ENCODE measurements at places on chromosomes 6 and 20.

DNA sequence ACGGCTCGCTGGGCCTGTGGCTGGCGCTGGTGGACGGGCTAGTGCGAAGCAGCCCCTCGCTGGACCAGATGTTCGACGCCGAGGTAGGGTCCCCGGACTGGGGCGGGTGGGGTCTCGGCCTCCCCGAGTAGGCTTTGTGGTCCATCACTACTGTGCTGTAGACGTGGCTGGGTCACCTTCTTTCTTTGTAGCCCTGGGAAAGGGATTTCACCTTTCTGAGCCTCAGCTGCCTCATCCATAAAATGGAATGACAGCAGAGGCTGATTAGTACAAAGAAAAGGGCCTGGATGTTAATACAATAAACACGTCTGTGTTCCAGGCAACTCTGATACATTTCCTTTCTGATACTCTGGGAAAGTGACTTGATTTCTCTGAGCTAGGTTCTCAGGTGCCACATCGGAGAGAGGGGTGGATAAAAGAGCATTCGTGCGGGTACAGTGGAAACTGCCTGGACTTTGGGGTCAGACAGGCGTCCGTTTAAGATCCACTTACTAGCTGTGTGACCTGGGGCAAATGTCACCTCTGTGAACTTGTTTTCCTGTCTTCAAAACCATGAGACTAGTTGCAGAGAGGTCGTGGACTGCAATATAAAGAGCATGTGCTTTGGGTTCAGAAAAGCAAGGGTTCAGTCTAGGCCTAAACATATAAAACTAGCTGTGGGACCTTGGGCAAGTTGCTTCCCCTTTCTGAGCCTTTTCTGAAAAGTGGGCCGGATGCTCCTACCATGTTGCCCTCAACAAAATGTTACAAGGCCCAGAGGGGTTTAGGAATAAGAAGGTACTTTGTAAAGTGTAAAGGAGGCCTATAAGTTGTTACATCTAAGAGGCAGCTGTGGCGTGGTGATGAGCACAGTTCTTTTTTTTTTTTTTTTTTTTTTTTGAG is 896 bp downstream of the SYS1 start:
- DNase-seq, result no peak
- H3K4me1 ChIP-seq, result peaks cover 18% of the 10 kb centered on the region
- no peaks in the 10 kb centered on the region for H3K27me3 ChIP-seq
- H3K4me3 ChIP-seq, result peak overlapping the region; percentile 63
- peaks cover 40% of the 10 kb centered on the region for H3K36me3 ChIP-seq

DNA sequence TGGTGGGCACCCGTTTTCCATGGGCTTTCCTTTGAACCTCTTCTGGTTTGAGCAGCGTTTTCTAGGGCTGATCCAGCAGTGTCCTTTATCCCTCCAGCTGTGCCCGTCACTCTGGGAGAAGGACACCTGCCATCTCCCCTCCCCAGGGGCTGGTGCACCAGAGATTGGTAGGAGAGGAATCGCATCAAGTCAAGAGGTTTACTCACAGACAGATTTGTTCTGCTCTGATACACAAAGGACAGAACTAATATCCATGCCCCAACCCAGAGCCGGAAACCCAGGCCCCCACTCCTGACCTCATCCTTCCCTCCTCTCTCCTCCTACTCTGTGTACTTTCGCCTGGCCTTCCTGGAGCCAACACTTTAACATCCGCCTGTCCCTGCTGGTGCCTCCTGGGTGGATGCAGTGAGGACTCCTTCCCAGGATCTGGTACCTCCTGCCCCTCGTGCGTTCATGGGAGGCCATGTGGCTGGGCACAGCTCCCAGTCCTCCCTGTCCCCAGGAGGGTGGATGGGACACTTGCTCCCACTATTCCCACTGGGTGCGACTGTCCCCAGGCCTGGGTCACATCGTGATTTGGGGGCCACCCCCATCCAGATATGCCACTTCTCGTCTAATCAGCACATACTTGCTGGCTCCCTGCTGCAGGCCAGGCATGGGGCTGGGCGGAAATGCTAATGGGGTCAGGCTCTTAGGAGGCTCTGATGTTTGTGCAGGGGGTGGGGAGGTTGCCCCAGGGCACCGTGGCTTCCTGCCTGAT is 286.3 kb downstream of the CDH4 start:
- no peaks in the 10 kb centered on the region for H3K36me3 ChIP-seq
- no peak overlapping the region for H3K4me3 ChIP-seq
- H3K4me1 ChIP-seq, result no peaks in the 10 kb centered on the region
- H3K27ac ChIP-seq, result no peak overlapping the region
- no peak for DNase-seq

DNA sequence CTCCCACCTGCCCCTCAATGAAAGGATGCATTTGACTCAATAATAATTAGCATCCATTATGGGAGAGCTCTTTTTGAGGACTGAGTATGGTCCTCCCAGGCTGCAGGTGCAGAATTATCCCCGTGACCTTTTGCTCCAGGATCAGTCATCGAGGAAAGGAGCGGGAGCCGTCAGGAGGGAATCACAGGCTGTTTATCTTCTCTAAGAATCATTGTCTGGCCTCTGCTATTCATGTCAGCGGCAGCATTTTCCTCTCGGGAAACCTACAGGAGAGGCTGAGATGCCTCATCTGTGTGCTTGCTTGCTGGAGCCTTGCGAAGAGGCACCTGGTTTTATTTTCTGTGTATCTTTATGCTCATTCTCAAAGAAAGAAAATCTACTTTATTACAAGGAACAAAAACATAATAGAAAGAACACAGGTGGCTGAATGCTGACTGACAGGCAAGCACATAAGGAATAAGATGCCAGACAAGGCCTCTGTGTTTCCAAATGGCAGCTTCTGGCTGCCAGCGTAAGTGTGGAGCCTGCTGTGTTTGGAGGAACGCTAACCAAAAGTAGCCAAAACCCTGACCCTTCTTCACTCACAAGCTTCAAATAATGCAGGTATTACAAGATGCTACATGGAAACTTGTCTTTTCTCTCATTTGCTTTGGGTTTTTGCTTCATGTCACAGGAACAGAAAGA is 539.1 kb upstream of the MARCKS start:
- H3K27ac ChIP-seq, result no peak overlapping the region
- no peak overlapping the region for H3K4me3 ChIP-seq
- peaks cover 12% of the 10 kb centered on the region for H3K4me1 ChIP-seq
- DNase-seq, result no peak
- no peaks in the 10 kb centered on the region for H3K27me3 ChIP-seq

DNA sequence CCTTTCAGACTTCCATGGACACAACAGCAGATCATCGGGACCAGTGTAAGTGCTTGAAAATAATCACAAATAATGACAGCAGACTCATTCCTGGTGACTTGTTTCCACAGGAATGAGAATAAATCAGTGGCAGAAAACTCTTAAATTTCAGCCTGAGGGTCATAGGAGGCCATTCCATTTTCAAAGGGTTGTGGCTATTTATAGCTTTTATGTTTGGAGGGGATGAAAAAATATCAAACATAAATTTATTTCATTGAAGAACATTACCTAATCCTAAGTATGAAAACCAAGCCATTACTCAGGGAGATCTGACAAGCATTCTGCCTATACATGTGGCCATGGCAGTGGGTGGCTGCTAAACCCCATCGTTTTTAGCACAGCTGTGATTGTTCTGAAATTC is 173.6 kb upstream of the CNR1 start:
- H3K27ac ChIP-seq, result no peak overlapping the region
- no peaks in the 10 kb centered on the region for H3K4me1 ChIP-seq
- no peak overlapping the region for H3K4me3 ChIP-seq
- no peaks in the 10 kb centered on the region for H3K36me3 ChIP-seq

GRCh38 chr6:41747256-41748101 is at the start of gene PGC:
Gene PGC, minus strand, starts transcription at chr6:41747397. Its CDS starts 63 bp downstream, at chr6:41747334.
- no peaks in the 10 kb centered on the region for H3K4me1 ChIP-seq
- H3K4me3 ChIP-seq, result no peak within 1 kb of the TSS
- H3K27ac ChIP-seq, result no peak within 1 kb of the TSS
- H3K27me3 ChIP-seq, result no peaks in the 10 kb centered on the region

- no peaks in the 10 kb centered on the region for H3K27me3 ChIP-seq
- no peak overlapping the region for H3K4me3 ChIP-seq
- no peaks in the 10 kb centered on the region for H3K36me3 ChIP-seq
- peak; percentile 57 for DNase-seq
- H3K27ac ChIP-seq, result no peak overlapping the region
These were observed 8.6 kb upstream of the TRIB3 start for GRCh38 chr20:371755-372542.

DNA sequence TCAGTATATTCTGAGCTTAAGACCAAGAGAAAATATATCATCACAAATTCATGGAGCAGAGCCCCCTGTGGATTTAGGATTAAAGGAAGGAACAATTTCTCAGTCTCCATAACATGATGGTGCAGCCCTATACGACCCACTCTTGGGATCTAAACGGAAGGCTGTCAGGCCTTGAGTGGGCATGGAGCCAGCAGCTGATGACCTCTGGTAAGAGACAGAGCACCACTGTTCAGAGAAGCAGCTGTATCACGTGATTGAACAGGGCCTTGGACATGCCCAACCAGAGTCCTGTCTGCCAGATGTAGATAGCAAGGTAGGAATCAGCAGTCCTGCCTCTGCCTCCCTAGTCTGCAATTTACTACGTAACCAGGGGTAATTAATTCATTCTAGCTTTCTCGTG is 259.4 kb upstream of the POU3F2 start:
- H3K4me1 ChIP-seq, result no peaks in the 10 kb centered on the region
- no peaks in the 10 kb centered on the region for H3K36me3 ChIP-seq
- no peaks in the 10 kb centered on the region for H3K27me3 ChIP-seq
- no peak overlapping the region for H3K4me3 ChIP-seq

- H3K4me3 ChIP-seq, result no peak overlapping the region
- no peak overlapping the region for H3K27ac ChIP-seq
- no peaks in the 10 kb centered on the region for H3K4me1 ChIP-seq
- H3K27me3 ChIP-seq, result no peaks in the 10 kb centered on the region
- no peaks in the 10 kb centered on the region for H3K36me3 ChIP-seq
- DNase-seq, result no peak
These were observed 14.8 kb upstream of the POPDC3 start for GRCh38 chr6:105194591-105194990.

DNA sequence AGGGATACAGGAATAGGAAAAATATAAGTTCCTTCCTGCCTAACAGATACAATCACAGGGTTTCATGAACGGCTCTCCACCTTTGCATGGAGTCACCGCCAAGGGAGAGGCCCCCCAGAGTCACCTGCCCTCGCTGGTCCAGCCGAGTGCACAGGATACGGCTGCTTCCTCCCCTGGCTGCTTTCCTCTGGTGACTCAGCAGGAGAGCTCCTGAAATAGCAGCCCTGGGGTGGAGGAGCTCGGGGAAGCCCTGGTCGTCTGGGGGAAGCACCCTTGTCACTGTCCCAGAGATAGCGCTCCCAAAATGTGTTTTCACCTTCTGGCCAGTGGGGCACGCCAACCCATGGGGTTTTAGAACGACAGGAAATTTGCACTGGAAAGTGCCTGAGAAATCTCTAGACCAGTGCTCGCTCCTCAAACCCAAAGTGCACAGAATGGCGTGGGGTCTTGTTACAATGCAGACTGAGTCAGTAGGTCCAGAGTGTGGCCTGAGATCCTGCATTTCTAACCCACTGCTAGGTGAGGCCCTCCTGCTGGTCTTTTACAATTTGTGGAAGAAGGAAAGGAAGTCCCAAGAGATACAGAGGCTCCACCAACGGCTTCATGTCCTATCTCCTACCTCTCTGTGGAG is 35.9 kb upstream of the FAM50B start:
- peak; percentile 79 for DNase-seq
- H3K36me3 ChIP-seq, result no peaks in the 10 kb centered on the region
- no peak overlapping the region for H3K27ac ChIP-seq

- peaks cover 46% of the 10 kb centered on the region for H3K4me1 ChIP-seq
- H3K27ac ChIP-seq, result peak overlapping the region; percentile 93
- H3K27me3 ChIP-seq, result no peaks in the 10 kb centered on the region
- H3K36me3 ChIP-seq, result no peaks in the 10 kb centered on the region
- peak overlapping the region; percentile 88 for H3K4me3 ChIP-seq
These were observed 375 bp upstream of the TMEM14C start for GRCh38 chr6:10722570-10722819.

DNA sequence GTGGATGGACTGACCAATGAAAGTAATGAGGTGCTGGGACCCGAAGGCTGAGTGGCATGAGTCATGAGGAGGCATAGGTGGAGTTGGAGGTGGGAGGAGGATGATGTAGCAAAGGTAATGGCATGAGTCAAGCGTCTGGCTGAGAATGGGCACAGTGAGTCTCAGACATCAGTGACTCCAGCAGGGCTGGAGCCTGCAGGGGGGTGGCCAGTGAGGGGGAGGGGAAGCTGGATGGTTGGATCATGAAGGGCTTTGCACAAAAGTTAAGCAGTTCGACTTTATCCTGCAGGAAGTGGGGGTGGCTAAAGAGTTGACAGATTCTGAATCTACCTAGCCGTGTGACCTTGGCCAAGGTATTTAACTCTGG is 99.0 kb upstream of the IYD start:
- no peaks in the 10 kb centered on the region for H3K4me1 ChIP-seq
- no peaks in the 10 kb centered on the region for H3K27me3 ChIP-seq

GRCh38 chr6:208938-209337 is 83.3 kb upstream of the DUSP22 start:
- no peaks in the 10 kb centered on the region for H3K4me1 ChIP-seq
- no peak overlapping the region for H3K4me3 ChIP-seq
- H3K27ac ChIP-seq, result no peak overlapping the region

GRCh38 chr6:7725412-7725811 is 487 bp upstream of the BMP6 start:
- no peaks in the 10 kb centered on the region for H3K36me3 ChIP-seq
- no peak for DNase-seq
- no peak overlapping the region for H3K27ac ChIP-seq
- H3K4me1 ChIP-seq, result peaks cover 35% of the 10 kb centered on the region
- peaks cover 60% of the 10 kb centered on the region for H3K27me3 ChIP-seq
- H3K4me3 ChIP-seq, result peak overlapping the region; percentile 68

GRCh38 chr20:63166193-63167020 is 49.5 kb downstream of the YTHDF1 start:
- H3K4me3 ChIP-seq, result no peak overlapping the region
- H3K36me3 ChIP-seq, result no peaks in the 10 kb centered on the region
- DNase-seq, result peak; percentile 40
- no peaks in the 10 kb centered on the region for H3K4me1 ChIP-seq

DNA sequence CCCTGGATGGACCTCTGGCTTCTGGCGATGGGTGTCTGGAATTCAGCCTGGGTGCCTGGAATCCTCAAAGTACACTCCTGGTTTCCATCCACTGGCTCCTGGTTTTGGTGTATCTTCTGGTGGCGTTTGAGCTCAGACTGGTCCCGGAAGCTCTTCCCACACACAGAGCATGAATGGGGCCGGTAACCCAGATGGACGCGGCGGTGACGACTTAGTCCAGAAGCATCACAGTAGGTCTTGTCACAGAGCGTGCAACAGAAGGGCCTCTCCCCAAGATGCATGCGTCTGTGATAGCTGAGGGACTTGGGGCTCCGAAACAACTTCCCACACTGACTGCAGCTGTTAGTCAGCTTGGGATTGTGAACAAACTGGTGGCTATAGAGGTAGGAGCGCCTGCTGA is 7.8 kb downstream of the ZFP57 start:
- H3K27me3 ChIP-seq, result peaks cover 8% of the 10 kb centered on the region
- DNase-seq, result no peak
- no peak overlapping the region for H3K4me3 ChIP-seq
- H3K36me3 ChIP-seq, result no peaks in the 10 kb centered on the region
- H3K4me1 ChIP-seq, result no peaks in the 10 kb centered on the region
